ENCODE measurements at places on chromosomes 12 and 14. TPM values are rescaled to one million over a fixed set of nuclear protein-coding genes. Genes with fewer than 3 reads are reported as not detected.

DNA sequence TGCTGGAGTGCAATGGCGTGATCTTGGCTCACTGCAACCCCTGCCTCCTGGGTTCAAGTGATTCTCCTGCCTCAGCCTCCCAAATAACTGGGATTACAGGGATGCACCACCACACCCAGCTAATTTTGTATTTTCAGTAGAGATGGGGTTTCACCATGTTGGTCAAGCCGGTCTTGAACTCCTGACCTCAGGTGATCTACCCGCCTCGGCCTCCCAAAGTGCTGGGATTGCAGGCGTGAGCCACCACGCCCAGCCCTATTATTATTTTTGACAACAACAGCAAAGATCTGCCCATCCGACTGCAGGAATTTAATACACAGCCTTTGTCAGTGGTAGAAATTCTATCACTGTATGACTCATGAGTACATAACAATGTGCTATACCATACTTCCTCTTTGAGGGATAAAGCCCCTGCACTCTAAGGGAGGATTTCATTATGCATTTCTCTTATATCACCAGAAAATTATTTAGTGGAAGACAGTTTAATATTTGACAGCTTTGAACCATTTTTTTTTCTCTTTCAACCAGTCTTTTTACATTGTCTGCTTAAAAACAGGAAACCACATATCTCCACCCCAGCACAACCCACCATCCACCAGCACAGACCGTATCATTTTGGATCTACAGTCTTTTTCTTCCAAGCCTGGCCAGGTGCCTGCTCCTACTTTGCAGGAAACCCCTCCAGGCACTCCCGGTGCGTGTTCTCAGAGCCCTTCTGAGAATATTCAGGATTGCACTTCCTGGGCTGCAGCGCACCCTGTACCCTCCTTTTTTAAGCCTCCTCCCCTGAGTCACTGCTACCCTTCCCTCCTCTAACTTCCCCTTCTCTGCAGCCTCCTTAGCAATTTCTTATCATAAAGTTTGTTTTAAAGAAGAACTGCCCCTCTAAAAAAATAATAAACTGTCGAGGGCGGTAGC, 594 bp downstream of the ARHGDIB start:
- DNase-seq: no peak

- DNase-seq: no peak
Observed at GRCh38 chr12:104263580-104264358, 39.8 kb upstream of the EID3 start.

- no peak for DNase-seq
Observed at GRCh38 chr12:91401190-91401589, 218.6 kb upstream of the DCN start.

NEUROD4 gene
- total RNA-seq: not detected

PRPF40B gene
- 10.1 TPM for total RNA-seq

DNA sequence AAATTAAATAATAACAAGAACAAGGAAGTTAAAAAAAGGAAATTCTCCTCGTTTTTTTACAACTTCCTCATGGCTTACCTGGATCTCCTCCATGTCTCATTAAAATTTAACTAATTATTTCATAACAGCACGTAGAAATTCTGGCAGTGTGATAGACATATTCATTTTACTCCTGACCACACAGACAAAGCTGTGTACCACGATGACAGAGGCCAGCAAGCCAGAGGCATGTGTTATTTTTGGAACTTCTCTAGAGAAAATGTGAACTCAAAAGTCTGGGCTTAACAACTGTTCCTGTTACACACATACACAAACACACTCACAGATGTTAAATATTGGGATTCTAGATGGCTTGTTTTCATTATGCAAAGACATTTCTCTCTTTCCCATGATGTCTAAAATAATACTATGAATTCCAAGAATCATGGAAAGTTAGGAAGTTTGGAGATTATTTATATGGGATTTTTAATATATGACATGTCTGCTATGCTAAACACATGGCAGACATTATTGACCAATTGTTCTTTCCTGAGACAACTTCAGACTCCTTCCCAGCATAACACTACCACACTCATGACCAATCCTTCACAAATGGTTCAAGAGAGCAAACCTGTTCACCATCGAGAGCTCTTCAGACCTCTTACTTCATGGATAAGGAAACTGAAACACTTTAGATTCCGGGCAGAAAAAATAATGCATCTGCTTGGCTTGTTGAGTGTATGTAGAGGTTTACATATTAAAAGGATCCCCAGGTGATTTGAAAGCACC, 158.7 kb downstream of the DACT1 start:
- DNase-seq: no peak

- DNase-seq: no peak
Observed at GRCh38 chr12:3122841-3123678, 45.9 kb downstream of the TSPAN9 start.

GRCh38 chr12:116497051-116497591, 62.1 kb upstream of the MAP1LC3B2 start:
- no peak for DNase-seq

KRT6C gene
- not detected for total RNA-seq

DNA sequence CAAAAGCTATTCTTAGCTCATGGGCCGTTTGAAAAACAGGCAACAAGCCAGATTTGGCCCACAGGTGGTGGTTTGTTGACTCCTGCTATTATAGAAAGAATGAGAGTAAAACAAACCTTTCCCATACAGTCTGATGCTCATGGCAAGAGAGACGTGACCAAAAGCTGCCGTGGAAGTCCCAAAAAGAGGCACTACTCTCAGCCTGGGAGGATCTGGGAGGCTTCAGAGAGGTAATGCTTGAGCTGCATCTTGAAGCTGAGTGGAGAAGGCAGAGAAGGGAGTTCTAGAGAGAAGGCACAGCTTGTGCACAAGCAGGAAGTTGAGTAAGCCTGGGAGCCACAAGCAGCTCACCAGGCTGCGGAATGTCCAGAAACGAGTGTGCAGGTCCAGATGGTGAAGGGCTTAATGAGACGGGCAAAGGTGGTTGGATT, 9.6 kb downstream of the PLXNC1 start:
- no peak for DNase-seq

DNA sequence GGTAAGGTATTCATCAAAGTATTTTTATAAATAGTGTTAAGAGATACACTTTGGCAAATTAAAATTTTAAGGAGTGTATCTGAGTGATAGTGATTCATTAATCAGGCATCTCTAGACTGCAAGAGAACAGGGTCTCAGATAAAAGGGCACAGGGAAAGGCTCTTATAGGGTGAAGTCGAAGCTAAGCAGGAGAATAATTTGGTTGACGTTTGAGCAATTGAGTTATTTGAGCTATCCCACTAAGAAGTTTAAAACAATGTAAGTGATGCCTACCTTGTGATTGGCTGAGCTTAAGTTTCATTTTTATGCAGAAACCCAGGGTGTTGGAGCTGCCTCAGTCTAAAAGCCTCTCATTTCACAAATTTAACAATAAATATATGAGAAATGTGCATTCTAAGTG, 125.3 kb downstream of the SLC6A15 start:
- DNase-seq: no peak

GRCh38 chr14:91264151-91265150, 19.9 kb upstream of the GPR68 start:
- no peak for DNase-seq

RDH5 gene
- 13.3 TPM for total RNA-seq

GRCh38 chr14:54776361-54777001, 126.1 kb downstream of the GCH1 start:
- DNase-seq: peak; percentile 73

DNA sequence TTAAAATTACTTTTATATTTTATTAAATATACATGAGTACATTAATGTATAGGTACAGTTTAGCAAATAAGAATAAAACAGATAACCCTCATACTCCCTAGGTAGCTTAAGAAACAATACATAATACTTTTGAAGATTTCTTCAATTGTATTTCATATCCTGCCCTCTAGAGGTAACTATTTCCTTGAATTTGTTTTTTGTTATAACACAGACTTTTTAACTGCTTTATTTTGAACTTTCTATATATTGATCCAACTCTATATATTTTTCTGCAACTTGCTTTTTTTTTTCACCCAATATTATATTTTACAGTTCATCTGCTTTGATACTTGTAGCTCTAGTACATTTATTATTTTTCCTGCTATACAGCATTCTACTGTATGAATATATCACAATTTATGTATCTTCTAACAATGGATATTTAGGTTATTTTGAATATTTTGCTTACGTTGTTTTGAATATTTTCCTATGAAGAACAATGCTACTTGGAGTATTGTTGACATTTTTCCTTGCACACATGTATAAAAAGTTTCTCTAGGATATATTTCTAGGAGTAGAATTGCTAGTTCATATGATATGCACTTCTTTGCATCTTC, 72.8 kb upstream of the ABCD2 start:
- DNase-seq: no peak

- no peak for DNase-seq
Observed at GRCh38 chr14:76486251-76486743, 110.4 kb downstream of the ESRRB start.

GRCh38 chr14:36822685-36823084, 161.0 kb downstream of the PAX9 start:
- DNase-seq: no peak

DNA sequence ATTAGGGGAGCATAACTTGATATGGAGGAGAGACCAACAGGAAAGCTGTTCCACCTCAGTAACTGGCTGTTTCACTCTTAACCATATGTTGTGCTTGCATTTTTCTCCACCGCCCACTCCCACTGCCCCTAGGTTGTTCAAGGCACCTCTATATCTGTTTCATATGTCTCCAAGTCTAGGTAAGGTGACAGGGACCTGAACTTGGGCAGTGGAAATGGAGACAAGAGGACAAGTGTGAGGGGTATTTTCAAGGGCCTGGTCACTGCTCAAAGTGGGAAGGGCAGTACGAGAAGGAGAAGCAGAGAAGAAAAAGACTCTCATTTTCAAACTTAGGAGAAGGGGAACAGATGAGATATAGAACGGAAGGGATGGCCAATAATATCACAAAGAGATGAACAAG, 3.1 kb downstream of the SLC38A1 start:
- DNase-seq: no peak

TSPAN31 gene
- 9.7 TPM for total RNA-seq

MEG3 gene
- not detected for total RNA-seq

- no peak for DNase-seq
Observed at GRCh38 chr14:52961060-52961639, 10.3 kb upstream of the FERMT2 start.

DNA sequence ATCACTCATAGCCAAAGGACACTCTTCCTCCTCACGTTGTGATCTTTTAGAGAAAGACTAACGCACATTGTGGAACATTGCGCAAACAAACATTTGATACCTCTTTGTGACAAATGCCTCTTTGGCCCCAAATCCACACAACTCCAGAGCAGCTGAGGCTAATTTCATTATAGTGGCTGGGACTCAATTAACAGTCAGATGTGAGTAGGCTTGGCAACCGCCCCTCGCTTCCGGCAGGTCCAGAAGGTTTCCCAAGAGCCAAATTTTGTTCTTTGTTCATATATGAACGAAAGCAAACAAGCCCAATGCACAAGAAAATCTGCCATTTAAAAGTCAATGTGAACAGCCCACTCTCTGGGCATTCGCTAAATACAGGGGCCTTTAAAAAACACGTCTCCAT, 273.9 kb downstream of the GLT1D1 start:
- no peak for DNase-seq

DNA sequence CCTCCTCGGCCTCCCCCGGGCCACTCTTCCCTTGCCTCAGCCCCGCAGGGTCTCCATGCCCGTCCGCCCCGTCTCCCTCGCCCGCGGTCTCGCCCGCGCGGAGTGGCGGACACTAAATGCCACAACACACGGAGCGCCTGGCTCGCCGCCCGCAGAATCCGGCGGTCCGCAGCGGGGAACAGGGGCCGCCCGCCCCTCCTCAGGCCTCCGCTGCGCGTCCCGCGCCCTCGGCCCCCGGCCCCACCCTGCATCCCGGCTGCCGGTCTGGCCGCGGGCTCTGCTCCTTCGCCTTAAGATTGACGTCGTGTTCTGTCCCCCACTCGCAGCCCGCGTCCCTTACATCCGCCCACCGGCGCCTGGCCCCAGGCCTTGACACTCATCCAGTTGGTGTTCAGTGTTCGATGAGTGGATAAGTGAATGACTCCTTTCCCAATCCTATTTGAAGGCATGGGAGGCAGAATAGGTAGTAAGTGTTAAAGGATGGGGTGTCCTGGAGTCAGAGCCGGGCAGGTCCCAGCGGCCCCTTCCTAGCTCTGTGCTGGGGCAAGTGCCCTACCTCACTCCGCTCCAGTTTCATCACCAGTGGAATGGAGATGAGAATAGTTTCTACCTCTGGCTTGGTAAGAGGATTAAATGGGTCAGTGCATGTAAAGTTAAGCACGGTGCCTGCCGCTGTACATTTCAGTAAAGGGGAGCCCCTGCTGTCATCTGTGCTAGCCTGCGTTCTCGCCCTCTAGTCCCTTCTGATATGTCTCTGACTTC, 622 bp downstream of the TECPR2 start:
- peak; percentile 36 for DNase-seq

DNA sequence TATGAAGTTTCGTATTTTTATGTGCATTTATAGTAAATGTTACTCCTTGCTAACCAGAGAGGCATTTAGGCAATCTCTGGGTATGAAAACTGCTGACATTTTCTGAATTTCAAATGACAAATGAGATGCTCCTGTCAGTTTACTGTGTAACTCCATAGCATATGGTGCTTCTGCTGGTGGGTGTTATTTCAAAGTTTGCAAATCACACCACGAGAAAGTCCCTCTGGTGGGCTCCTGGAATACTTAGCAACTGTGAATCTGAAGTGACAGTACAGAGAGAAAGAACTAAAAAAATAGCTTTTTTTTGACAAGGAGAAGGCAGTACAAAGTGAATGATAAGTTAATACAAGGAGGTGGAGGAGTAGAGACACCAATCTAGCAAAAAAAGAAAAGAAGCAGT, 161.5 kb downstream of the DERA start:
- no peak for DNase-seq

COPS7A gene
- total RNA-seq: 42.9 TPM

KIF26A gene
- total RNA-seq: 0.43 TPM

GRCh38 chr12:67911275-67911600, 78.0 kb upstream of the IFNG-AS1 start:
- DNase-seq: no peak

RIMBP2 gene
- total RNA-seq: not detected

DNA sequence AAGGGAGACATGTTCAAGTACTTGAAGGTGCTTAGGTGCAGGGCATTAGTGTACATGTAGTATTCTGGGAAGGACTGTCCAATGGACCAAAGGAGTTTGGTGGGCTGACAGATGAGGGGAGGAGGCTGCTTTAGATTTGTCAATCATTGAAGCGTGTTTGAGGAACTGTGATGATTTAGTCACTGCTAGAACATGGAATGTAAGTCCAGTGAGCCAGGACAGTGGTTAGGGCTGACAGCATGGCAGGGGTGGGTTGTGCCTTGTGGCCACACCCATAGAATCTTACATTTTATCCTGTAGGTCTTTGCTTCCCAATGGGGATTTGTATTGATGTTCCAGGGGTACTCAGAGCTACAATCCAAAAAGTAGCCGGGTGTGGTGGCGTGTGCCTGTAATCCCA, 24.6 kb downstream of the DIP2B start:
- DNase-seq: no peak
